ENCODE measurements at places on chromosomes 12 and 14.

DNA sequence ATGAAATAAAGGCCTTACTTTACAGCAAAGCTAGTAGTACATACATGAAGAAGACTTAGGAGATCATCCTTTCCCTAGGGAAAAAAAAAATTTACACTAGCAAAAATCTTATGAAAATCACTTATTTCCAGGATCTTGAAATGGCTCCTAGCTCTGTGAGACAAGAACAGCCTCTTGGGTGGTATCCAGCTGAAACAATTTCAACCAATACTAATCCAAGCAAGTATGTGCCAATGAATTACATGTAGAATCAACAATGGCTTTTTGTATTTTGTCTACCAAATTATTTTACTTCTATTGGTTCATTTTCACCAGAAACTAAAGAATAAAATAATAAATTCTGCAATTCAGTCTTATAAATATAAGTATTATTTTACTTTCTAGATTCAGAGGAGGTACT lies 2.7 kb upstream of the SLCO1A2 start:
- no peak for DNase-seq

DNA sequence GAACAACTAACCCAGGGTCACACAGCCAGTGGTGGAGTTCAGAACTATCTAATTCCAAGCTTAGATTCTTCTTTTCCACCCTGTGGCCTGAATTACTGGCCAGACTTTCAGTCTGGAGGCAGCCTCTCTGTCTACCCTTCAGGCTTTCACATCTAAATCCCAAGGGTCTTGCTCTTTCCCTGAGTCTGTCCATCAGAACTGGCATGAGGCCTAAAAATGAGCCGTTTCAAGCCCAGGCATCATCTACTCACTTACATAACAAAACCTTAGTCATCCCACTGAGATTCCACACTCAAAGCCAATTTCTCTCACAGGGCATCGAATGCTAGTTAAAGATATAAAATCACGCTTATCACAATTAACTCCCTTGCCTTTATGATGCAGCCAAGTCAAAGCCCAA lies 1.3 kb upstream of the PTGDR start:
- no peak for DNase-seq

DNA sequence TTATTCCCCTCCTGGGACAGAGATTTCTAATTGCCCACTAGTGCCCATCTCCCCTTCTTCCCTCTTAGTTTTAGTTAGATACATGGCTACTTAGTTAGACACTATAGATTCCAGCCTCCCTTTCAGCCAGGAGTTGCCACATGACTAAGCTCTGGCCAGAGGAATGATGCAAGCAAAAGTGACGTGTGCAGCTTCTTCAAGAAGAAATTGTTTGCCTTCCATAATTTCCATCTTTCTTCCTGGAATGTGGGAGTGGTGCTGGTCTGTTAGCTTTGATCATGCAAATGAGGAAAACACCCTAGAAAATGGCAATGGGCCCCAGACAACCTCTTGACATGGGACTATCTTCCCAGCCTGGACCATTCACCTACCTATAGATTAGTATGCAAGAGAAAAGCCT lies 21.4 kb downstream of the CCDC177 start:
- DNase-seq, result no peak

DNA sequence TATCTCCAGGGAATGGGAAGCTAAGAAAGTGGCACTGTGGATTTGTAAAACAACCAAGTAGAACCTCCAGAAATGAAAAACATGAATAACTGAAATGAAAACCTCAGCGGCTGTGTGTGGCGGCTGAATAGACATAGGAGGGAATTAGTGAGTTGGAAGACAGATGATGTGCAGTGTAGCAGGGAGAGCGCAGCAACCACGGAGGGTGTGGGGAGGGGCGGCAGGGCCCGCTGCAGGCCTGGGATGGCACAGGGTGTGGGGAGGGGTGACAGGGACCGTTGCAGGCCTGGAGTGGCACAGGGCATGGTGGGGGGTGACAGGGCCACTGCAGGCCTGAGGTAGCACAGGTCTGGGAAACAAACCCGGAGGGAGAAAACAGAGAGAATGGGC lies 51.1 kb downstream of the BEGAIN start:
- no peak for DNase-seq

DNA sequence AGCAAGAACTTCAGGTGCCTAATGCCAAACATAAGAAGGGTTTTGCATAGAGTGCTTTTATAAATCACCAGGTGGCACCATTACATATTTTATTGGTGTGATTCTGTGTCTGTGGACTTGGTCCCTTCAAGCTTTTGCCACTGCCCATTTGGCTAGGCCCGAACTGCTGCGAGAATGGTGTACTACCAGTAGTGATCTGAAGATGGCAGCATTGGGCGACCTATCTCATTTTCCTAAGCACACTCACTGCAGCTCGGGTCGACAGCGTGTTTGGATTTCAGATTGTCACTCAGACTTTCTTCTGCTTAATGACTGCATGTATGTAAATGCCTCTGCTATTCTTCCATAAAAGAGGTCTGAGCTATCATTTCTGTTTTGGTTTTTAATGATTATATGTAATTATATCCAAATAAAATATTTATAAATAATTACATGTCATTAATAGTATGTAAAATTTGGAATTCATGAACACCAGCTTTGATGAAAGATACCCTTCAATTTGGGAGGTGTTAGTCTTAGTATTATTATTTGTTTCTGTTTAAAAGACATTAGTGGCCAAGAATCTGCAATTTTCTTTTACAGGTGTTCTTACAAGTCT lies 78.5 kb downstream of the TPH2 start:
- DNase-seq, result no peak

DNA sequence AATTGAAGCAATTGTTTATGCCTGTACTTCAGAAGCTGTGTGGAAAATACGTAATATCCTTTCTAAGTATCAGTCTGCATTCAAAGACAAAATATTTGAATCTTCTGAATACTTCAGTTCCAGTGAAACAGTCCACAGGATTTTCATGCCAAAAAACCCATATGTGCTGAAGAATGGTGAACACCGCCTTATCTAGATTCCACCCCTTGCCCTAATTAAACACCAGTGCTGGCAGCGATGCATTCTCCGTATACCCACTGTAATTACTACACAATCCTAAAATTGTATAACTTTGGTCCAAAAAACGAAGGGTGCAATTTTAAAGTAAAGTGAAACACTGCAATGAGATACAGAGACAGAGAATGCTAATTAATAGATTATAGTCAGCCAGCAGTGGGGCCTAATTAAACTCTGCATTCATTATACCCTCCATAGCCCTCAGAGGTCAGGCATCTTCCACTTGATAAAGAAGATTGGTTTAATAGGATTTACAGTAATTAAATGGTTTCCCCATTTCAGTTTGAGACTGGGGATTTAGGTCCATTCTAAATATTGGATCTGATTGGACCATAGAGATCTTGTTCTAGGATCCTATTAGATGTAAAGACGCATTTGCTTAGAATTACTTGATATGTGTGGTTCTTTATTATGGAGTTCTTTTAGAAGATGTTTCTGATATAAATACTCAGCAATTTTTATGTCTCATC lies 43.9 kb downstream of the ERC1 start:
- no peak for DNase-seq

All from omental fat pad (tissue), 4 donors.